ENCODE measurements at places on chromosomes 7 and 10.

DNA sequence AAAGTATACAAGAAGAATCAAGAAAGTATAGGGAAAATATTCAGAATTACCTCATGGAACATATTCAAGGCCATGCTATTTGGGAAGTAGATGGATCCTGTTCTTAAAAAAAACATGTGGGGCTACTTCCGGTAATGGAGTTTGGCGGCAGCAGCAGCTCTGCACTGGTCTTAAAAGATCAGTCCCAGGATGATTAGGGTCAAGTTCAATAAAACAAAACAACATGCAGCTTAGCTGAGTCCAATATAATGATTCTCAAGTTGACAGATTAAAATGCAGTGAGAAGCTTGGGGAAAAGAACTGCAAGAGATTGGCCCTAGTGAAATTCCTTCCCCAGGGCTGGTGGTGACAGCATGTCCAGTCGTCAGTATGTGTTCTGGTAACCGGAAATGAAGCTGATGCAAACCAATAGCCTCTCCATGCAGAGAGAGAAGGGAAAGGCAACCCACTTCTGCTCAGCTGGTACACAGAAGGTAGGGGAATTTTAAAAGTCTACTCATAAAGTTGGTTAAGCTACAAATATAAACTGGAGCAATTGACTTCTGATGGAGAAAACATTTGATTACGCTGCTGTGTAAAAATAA is 305.1 kb upstream of the IMMP2L start:
- DNase-seq: no peak

DNA sequence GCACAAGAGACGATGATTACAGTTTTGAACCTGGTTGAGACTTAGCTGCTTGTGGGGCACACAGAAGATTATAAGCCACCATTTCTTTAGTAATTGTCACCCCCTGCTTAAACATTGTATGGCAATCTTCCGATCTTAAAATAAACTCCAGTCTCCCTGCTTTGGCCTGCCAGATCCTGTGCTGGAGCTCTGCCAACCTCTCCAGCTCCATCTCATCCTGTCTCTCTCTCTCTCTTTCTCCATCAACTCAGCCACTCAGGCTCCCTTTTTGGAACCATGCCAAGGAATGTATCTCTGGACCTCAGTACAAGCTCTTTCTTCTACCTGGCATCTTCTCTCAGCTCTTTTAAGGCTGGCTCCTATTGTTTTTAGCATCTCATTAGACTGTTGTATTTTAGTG is 1053.2 kb downstream of the REEP3 start:
- no peak for DNase-seq

GRCh38 chr7:120554960-120555571 is 282.1 kb downstream of the KCND2 start:
- DNase-seq: no peak

- no peak for DNase-seq
These were observed 36.2 kb upstream of the PPIF start for GRCh38 chr10:79310911-79311573.

DNA sequence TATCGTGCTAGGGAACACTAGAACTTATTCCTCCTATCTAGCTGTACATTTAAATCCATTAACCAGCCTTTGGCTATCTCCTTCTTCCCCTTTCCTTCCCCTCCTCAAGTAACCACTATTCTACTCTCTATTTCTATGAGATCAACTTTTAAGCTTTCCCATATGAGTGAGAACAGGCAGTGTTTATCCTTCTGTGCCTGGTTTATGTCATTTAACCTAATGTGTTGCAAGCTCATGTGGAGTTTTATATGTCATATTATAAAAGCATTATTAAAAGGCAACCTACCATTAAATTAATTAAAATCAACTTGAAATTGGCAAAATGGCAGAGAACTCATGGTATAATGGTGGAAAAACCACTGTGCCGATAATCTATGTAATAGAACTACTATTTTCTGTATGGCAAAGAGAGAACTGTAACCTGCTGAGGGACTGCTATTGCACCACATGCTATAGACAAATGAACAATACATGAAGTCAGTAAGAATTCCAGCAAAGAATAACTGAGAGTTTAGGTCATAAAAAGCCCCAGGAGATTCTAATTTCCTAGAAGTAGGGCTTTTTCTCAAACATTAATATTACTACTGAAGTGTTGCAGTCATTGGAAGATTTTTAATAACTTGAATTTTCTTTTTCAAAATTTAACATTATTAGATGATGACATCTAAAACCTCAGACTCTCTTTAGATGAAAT is 81.8 kb downstream of the LRRN3 start:
- DNase-seq: no peak

DNA sequence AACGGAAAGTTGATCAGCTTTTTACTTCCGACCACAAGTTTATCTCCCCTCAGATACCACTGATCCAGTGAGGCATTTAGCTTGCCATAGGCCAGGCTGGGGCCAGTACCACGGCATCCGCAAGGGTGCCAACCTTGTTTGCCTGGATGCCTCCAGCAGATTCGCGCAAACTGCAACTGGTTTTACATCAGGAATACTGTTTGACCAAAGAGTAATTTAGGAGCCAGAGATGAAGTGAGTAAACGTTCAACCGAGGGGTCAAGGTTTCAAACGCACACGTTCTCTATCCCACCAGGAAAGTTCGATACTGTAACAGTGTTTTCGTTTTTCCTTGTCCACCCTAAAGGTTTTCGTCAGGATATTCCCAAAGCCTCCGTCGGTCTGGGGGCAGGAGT is 266 bp upstream of the MDFIC start:
- DNase-seq: no peak

Data from stimulated activated CD8-positive, alpha-beta memory T cell treated with anti-CD3 and anti-CD28 coated beads, Interleukin-15, amount 100 ng/mL, for 4 hours (primary cell).